ENCODE measurements at places on chromosomes 6 and 20.

- DNase-seq = no peak
These were observed 20.4 kb upstream of the ZNF318 start for GRCh38 chr6:43389730-43390295.

GRCh38 chr20:11569163-11569562, 348.5 kb upstream of the BTBD3 start:
- DNase-seq = no peak

DNA sequence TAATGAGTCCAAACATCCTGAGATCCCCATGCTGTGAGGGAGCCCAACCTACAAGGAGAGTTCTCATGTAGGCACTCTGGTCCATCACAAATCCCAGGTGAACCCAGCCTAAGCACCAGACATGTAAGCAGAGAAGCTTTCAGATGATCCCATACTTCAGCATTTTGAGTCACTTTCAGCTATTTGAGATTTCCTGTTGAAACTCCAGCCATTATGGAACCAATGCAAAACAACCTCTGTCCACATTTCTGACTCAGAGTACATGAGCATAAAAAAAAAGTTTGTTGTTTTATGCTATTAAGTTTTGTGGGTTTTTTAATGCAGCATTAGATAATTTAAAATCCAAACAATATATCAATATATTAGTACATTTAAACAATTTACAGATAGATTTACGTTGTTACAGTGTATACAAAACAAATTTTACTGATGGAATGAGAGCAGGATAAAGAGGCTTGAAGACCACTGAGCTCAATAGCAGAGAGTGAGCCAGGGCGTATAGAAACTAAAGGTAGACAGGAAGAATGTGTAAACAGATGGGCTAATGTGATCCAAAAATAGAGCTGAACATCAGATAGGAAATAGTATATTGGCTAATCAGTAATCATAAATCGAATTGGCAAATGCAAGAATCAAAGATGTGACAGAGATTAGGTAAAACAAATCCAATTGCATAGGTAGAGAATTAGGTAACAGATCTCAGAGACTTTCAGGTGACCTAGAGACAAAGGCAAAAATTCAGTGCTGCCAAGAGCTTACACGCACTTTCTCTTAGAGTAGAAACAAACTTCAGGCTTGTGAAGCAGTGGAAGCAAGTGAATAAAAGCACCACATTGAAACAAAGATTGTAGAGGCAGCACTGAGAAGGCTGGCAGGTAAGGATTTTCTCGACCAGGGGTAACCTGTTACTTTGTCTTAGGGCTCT, 36.2 kb upstream of the PLCB1 start:
- DNase-seq = no peak

DNA sequence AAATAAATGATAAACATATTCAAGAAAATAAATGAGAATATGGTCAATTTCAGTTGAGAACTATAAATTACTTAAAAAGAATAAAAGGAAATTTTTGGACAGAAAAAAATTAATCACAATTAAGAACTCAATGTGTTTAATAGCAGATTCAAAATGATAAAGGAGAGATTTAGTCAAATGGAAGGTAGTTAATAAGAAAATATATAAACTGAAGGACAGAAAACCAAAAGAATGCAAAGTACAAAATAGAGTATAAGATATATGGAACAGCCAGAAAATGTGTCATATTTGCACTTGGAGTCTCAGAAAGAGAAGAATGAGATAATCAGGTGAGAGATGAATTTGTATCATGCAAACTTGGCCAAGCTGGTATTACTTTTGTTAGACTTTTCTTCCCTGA, 201.8 kb upstream of the ARID1B start:
- DNase-seq = no peak

DNA sequence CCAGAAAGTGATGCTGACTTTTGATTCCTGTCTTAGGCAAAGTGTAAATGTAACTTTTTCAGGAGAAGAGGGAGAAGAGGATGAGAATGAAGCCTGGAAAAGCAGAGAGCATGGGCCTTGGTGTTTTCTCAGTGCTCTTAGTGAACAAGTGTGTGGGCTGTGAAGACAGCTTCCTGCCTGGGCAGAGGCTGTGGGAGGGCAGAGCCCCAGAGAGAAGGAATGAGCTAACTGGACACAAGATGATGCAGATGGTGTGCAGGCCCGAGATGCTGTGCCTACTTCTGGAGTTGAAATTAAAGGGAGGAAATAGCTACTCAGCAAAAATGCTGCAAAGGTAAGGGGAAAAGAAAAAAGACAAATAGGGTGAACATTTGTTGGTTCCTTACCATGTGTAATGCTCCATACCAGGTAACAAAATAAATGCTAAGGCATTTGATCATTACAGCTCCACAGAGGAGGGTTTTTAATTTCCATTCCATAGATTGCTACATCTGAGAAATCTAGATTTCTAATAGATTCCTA, 87.0 kb upstream of the CEP162 start:
- no peak for DNase-seq
